ENCODE measurements at places on chromosomes 6 and 20.

DNA sequence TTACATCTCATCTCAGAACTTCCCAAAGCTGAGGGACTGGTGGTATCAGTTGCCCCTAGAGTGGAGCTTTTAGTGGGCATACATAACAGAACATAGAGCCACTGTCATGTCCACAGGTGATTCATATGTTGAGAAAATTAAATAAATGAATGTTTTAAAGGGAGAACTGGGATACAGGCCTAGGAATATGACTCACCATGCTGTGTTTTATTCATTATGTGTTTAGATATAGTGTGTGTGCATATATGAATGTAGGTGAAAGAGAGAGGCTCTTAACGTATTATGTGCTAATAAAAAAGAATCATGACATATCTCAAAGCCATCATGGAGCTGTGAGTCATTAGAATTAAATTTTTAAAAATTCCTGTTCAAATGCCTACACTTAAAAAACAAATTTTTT lies 332.2 kb upstream of the RSPO3 start:
- DNase-seq: no peak

- no peak for DNase-seq
Observed at GRCh38 chr6:146315381-146316174, 228.1 kb upstream of the RAB32 start.

- no peak for DNase-seq
Observed at GRCh38 chr20:45336530-45337366, 11.5 kb downstream of the SDC4 start.

GRCh38 chr6:164807125-164807524 lies 502.3 kb downstream of the C6orf118 start:
- DNase-seq: no peak

- DNase-seq: no peak
Observed at GRCh38 chr6:151071295-151071694, 168.5 kb upstream of the AKAP12 start.
